Type B pancreatic cell (in vitro differentiated cells): ENCODE measurements at places on chromosomes 11 and 22.

GRCh38 chr11:61187505-61188130 is 15.7 kb upstream of the PGA3 start:
- peak overlapping the region; percentile 35 for H3K27ac ChIP-seq
- H3K36me3 ChIP-seq, result no peaks in the 10 kb centered on the region
- DNase-seq, result peak; percentile 77

GRCh38 chr11:113311536-113311935 is 2.8 kb upstream of the TTC12 start:
- peaks cover 21% of the 10 kb centered on the region for H3K4me1 ChIP-seq
- no peak overlapping the region for H3K27ac ChIP-seq
- no peak for DNase-seq
- peaks cover 3% of the 10 kb centered on the region for H3K36me3 ChIP-seq
- peaks cover 15% of the 10 kb centered on the region for H3K27me3 ChIP-seq

DNA sequence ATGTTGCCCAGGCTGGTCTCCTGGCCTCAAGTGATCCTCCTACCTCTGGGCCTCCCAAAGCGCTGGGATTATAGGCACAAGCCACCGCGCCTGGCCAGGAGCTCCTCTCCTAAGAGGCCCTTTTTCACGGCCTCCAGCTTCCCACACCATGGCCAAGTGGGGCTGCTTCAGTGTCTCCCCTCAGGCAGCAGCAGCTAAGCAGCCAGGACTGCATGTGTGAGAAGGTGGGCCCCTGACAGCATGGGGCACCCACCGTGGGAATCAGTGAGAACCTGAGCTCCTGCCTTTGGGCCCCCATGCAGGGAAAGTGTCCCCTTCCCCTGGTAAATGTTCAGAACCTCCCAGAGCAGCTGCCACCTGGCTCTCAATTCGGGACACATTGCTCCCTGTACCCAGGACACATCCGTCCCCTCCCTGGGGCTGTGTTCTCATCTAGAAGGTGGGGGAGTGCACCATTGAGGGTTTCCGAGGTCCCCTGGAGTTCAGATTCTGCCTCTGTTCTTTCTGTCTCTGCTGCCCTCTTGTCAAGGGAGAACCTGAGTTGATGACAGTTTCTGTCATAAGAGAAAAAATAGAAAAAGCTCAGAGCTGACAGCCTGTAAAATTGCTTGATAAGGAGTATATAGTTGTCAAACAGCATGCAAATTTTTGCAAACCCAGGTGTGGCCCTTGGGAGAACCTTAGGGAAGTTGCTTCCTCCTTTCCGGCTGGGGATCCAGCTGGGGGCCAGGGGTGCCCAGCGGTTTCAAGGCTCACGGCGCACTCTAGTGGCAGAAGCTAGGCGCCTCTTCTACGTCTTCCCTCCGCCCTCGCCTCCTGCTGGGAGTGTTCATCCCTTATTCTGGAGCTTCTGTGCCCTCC is 29.7 kb downstream of the FAM83F start:
- H3K4me3 ChIP-seq, result no peak overlapping the region
- no peak overlapping the region for H3K27ac ChIP-seq
- DNase-seq, result no peak
- no peaks in the 10 kb centered on the region for H3K27me3 ChIP-seq

DNA sequence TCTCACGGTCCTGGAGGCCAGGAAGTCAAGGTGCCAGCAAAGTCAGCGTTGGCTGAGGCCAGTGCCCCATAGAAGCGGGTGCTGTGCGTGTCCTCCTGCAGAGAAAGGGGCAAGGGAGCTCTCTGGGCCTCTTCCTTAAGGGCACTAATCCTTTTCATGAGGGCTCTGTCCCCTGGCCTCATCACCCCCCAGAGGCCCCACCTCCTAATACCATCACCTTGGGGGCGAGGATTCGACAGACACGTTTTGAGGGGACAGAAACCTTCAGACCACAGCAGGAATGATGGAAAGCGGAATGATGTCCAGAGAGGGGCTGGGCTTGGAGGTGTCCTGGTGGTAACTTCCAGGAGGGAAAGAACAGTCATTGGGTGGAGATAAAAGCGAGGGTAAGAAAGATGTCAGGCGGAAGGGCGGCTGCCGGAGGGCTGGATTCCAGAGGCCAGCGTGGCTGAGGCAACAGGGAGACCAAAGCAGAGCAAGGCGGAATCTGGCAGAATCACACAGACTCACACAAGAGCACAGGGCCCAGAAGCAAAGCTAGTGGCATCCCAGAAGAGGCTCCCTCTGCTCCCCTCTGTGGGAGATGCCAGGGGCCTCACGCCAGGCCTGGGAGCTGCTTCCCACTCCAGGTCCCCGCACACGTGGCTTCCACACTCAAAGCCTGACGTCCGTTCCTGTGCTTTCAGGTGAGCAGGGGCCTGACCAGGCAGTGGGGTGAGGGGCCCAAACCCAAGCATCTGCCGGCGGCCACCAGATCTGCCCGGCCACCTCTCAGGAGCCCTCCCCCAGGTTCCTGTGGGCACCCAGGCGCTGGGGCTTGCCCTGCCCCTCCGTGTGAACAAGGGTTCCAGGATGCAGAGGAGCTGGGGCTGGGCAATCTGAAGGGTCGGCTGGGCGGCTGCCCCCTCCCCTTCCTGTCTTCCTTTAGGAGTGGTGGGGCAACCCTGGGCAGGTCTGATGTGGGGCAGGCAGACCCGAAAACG is 784.5 kb downstream of the BRD1 start:
- no peak overlapping the region for H3K4me3 ChIP-seq
- H3K36me3 ChIP-seq, result no peaks in the 10 kb centered on the region
- H3K4me1 ChIP-seq, result no peaks in the 10 kb centered on the region
- no peak overlapping the region for H3K27ac ChIP-seq
- no peak for DNase-seq
- peaks cover 35% of the 10 kb centered on the region for H3K27me3 ChIP-seq

DNA sequence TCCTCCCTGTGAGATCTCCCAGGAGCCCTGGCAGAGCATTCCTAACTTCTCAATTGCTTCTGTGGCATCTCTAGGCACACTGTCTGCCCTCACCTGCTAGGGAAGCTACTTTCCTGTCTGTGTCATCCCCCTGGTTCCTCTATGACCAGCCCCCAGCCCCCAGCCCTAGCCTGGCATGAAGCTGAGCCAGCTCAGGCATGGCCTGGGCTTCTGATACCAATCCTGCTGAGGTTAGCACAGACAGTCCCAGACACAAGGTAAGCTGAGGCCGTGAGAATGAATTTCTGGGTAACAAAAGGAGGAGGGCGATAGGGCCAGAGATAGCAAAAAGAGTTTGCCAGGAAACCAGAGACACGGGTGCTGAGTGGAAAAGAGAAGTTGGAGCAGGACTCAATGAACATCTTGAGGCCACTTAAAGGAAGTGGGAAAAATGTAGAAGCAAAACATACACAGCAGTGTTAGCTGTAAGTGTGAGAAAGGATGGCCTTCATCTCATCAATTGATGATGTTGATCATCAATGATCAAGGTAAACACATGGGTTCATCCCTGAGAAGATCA is 87.6 kb upstream of the PICALM start:
- H3K27me3 ChIP-seq, result no peaks in the 10 kb centered on the region
- H3K4me3 ChIP-seq, result no peak overlapping the region
- H3K4me1 ChIP-seq, result peaks cover 15% of the 10 kb centered on the region

GRCh38 chr11:9738116-9738515 is 74.2 kb downstream of the SWAP70 start:
- H3K27ac ChIP-seq, result peak overlapping the region; percentile 75
- H3K4me1 ChIP-seq, result no peaks in the 10 kb centered on the region
- H3K4me3 ChIP-seq, result no peak overlapping the region
